ENCODE measurements at places on chromosomes 6 and 20. TPM values are rescaled to one million over a fixed set of nuclear protein-coding genes. Genes with fewer than 3 reads are reported as not detected.

The TBXT gene
- total RNA-seq: not detected

The LY86 gene
- total RNA-seq: 5.9 TPM

The POM121L2 gene
- not detected for total RNA-seq

The HAO1 gene
- total RNA-seq: not detected

The THBS2 gene
- 91.4 TPM for total RNA-seq

The ULBP1 gene
- not detected for total RNA-seq

The MMP24 gene
- total RNA-seq: 0.66 TPM

The SLC17A1 gene
- not detected for total RNA-seq

The R3HDML gene
- not detected for total RNA-seq

The CFAP206 gene
- not detected for total RNA-seq

The MMUT gene
- total RNA-seq: 30.5 TPM

The OR2H1 gene
- total RNA-seq: not detected

The GNMT gene
- total RNA-seq: not detected

Data from subcutaneous adipose tissue (tissue), 4 donors.